Lung (tissue), 17 donors: ENCODE measurements at places on chromosomes 3 and 15. TPM values are rescaled to one million over a fixed set of nuclear protein-coding genes. Genes with fewer than 3 reads are reported as not detected.

Gene CHDH
- 2.8 TPM for polyA plus RNA-seq

GRCh38 chr15:44790215-44790614 lies 53.9 kb downstream of the TRIM69 start:
- no peak for DNase-seq

DNA sequence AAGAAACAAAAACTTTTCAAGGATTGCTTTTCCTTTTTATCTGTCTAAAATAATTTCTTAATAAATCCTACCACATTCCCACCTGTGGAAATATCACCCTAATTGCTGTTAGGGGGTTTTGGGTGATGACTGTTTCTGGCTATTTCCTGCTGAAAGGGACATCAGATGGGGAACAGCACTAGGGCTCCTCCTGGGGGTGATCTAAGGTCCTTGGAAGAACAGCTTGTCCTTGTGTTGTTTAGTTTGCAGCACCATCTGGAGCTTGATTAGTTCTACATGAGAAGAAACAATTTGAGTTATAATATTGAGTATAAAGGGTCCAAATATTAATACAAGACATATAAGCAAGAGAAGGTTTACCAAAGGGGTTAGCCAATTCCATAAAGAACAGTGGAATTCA lies 18.7 kb downstream of the OR5H15 start:
- no peak for DNase-seq

Gene MYL3
- 1.9 TPM for polyA plus RNA-seq

GRCh38 chr15:37134244-37134643 lies 33.9 kb upstream of the MEIS2 start:
- no peak for DNase-seq

DNA sequence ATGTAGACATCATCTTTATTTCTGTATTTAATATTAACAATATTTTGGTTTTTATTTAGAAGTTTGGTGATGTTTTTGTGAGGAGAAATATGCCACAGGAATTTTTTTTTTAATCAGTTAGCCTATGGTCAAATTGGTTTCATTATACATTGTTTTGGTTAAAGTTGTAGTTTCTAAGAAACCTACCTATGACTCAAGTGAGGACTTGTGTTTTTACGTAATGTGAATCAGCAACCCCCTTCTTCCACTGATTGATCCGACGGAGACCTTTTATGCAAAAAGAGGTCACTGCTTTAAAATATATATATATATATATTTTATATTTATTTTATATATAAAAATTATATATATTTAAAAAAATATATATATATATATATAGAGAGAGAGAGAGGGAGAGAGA lies 698.1 kb downstream of the FHIT start:
- no peak for DNase-seq

Gene GPR27
- 7.7 TPM for polyA plus RNA-seq

Gene ZNF660
- 1.1 TPM for polyA plus RNA-seq

DNA sequence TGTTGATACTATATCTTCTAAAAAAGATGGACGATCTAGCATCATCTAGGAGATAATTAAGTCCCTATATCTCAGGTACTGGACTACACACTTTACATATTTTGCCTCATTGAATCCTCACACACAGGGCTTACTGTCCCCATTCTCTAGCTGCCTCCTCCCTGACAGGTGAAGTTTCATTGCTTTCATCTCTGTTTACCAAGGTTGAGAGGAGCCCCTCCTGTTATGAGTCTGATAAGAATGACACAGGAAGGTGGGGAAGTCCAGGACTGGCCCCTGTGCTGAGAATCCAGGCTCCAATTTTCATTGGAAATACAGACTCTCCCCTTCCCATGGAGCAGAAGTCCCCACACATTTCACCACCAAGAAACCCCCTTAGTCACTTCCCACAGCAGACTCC lies 105.2 kb downstream of the XXYLT1 start:
- DNase-seq: no peak

GRCh38 chr15:50137330-50137761 lies 18.3 kb upstream of the ATP8B4 start:
- DNase-seq: no peak

Gene NEK11
- polyA plus RNA-seq: 4.9 TPM

DNA sequence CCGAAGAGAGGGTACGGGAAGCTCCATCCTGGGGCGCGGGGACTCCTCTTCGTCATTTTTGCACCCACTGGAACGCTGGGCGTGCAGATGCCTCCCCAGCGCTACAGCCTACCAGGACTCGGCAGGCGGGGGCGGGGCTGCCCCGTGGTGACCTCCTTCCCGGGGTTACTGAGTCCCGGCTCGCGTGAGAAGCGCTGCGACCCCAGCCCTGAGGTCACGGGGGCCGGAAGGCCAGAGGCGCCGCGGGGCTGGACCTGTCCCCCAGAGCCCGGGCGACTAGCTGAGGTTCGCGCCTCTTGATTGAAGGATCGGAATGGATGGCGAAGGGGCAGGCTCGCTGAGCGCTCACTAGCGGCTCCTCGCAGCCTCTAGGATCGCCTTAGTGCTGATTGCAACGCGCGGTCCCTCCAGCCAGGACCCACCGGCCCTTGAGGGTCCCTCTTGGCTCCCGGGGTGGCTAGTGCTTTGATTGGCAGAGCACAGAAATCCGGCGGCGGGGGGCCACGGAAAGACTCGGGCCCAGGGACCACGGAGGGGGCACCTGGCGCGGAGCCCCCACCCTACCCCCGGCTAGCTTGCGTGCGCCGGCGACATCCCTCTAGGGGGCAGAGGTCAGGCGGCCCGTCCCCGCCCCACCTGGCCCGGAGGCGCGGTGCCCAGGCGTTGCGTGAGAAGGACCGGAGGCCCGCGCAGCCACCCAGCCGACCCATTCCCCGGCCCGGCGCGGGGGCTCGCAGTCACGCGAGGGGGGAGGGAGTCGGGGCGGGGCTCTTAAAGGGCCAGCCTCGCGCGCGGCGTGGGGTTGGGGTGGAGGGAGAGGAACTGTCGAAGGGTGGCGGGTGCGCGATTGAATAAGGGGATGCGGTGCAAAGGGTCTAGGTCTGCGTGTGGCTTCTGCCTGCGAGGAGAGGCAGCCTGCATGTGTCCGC lies 781 bp upstream of the CYP1A1 start:
- DNase-seq: no peak

GRCh38 chr15:48400086-48400485 lies 68.9 kb downstream of the DUT start:
- no peak for DNase-seq

Gene MYO1E
- polyA plus RNA-seq: 20.9 TPM

- DNase-seq: no peak
Observed at GRCh38 chr3:101085752-101086151, 92.5 kb upstream of the ABI3BP start.

GRCh38 chr3:98557324-98558010 lies 25.7 kb downstream of the GPR15 start:
- DNase-seq: no peak

Gene UROC1
- polyA plus RNA-seq: 0.08 TPM

DNA sequence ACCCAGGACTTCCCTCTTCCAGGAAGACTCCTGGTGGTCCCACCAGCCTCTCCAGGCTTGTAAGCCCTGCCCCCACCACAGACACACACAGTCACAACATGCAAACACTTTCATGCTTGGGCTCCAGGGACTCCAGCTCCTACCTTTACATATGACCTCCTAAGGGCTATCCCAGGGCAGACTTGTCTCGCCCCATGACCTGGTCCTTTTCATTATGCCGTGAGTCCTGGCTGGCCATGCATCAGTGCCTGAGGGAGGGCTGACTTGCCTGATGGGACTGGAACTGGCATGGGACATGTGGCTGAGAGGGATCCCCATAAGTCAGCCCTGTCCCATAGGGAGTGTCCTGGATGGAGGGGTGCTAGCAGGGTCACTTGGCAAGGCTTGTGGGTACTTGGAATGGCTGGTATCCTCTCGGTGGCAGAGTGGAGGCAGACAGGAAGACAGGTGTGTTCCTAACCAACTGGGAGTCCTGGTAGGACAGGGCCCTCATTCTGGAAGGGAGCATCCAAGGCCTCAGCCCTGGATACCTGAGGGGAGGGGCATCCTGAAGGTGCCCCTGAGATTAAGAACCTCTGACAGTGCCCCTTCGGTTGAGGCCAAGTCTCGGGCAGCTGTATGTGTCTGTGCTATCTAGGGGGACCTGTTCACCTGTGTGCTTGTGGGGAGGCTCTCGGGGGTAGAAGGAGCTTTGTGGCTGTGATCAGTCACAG lies 540 bp upstream of the HHATL start:
- no peak for DNase-seq

Gene RASGRP1
- 2.6 TPM for polyA plus RNA-seq

Gene PLA2G4E
- 1.7 TPM for polyA plus RNA-seq

Gene LRRC34
- 4.6 TPM for polyA plus RNA-seq

- no peak for DNase-seq
Observed at GRCh38 chr15:74540161-74540760, 759 bp upstream of the ARID3B start.

GRCh38 chr3:113079218-113079961 lies 88.6 kb downstream of the GTPBP8 start:
- peak; percentile 63 for DNase-seq

DNA sequence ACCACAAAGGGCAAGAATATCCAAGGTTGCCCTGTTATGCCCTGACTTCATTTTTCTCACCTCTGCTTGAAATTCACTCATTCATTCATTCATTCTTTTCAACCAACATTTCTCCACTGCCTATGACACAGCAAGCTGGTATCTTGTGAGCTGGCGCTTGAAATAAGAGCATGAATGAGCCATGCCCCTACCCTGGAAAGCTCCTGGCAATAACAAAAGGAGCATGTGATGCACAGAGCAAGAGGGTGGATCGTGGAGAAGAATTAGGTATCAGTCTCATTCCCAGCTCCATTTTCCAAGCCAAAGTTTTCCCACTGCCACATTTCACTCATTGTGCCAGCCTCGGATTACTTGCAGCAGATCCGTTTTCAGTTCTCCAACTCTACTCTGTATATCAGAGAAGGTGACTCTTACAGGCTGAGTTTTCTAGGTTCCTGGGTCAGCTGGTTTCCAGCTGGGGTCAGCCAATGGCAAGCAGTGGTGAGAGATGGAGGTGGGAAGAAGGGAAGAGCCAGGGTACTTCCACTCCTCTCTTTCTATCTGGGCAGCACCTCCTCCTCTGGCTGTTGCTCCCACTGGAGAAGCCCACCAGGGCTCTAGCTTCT lies 144.8 kb downstream of the SUCLG2 start:
- DNase-seq: no peak

- DNase-seq: peak; percentile 44
Observed at GRCh38 chr3:127135241-127136023, 57.5 kb upstream of the PRR23E start.

GRCh38 chr3:12188681-12189287 lies 30.1 kb upstream of the TIMP4 start:
- DNase-seq: no peak

Gene PLSCR2
- 0.03 TPM for polyA plus RNA-seq

Gene DHX36
- 32.0 TPM for polyA plus RNA-seq

GRCh38 chr3:20747741-20748140 lies 561.7 kb upstream of the SGO1 start:
- no peak for DNase-seq

- DNase-seq: no peak
Observed at GRCh38 chr15:65401611-65402240, 21.0 kb downstream of the IGDCC4 start.

GRCh38 chr3:65669163-65669875 lies 369.4 kb downstream of the MAGI1 start:
- DNase-seq: peak; percentile 83

DNA sequence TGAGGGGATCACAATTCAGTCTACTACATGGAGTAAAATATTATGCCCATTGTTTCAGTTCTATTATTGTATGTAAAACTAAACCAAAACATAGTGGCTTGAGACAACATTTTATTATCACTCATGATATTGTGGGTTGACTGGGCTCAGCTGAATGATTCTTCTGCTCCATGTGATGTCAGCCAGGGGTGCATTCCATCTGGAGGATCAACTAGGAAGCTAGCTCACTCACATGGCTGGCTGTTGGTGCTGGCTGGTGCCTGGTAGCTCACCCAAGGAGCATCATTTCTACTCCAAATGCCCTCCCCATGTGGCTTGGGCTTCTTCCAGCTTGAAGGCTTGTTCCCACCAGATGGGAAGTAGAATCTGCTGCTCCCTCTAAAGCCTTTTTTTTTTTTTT lies 51.8 kb upstream of the CLRN1 start:
- no peak for DNase-seq

DNA sequence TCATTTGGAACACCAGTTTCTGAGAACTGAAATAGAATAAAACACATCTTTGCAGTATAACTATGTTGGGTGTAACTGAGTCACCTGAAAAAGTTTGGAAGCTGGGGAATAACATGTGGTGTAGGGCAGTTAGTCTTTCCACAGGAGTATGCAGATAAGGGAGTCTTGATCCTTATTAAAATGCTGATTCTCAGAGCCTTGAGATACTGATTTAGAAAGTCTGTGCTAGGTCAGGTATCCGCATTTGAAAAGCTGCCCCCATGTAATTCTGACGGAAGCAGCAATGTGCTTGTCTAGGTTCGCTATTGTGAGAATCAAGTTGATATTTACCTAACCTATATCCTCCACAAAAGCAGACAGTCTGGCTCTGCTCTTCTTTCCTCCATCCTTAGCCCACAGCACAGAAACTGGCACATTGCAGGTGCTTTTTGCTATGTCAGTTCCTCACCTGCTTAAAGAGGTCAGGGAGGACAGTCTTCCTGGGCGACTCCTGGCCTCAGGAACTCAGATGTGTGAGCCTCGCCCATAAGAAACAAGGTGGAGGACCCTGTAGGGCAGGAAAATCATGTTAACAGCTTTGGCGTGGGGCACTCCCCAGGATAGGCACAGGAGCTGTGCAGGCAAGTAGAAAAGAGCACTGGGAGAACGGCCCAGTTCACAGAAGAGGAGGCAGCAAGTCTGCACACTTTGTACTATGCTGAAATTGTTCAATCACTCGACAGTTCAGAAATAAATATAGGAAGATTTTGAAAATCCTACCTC lies 27.6 kb upstream of the SRPRB start:
- no peak for DNase-seq

DNA sequence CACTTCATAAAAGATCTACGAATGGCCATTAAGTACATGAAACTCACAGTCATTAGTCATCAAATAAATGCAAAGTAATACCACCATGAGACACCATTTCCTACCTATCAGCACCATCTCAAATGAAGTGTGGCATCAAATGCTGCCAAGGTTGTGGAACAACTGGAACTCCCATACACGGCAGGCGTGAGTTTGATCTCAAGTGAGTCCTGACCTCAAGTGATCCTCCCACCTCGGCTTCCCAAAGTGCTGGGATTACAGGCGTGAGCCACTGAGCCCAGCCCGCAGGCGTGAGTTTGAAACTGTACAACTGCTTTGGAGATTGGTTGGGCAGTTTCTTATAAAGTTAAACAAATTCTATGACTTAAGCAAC lies 28.8 kb upstream of the HDAC11 start:
- DNase-seq: no peak

GRCh38 chr3:135915206-135915605 lies 50.3 kb upstream of the PPP2R3A start:
- DNase-seq: no peak
